ENCODE measurements at places on chromosomes 13 and 19. TPM values are rescaled to one million over a fixed set of nuclear protein-coding genes. Genes with fewer than 3 reads are reported as not detected.

- H3K27me3 ChIP-seq: peaks cover 8% of the 10 kb centered on the region
- H3K4me3 ChIP-seq: no peak overlapping the region
- H3K27ac ChIP-seq: no peak overlapping the region
- peak; percentile 25 for DNase-seq
- H3K4me1 ChIP-seq: no peaks in the 10 kb centered on the region
- H3K36me3 ChIP-seq: no peaks in the 10 kb centered on the region
These were observed 74.2 kb downstream of the SPACA7 start for GRCh38 chr13:112450118-112450903.

- no peaks in the 10 kb centered on the region for H3K27me3 ChIP-seq
- no peak for DNase-seq
- no peaks in the 10 kb centered on the region for H3K4me1 ChIP-seq
- H3K4me3 ChIP-seq: no peak overlapping the region
These were observed 478 bp downstream of the CLC start for GRCh38 chr19:39737351-39737750.

DNA sequence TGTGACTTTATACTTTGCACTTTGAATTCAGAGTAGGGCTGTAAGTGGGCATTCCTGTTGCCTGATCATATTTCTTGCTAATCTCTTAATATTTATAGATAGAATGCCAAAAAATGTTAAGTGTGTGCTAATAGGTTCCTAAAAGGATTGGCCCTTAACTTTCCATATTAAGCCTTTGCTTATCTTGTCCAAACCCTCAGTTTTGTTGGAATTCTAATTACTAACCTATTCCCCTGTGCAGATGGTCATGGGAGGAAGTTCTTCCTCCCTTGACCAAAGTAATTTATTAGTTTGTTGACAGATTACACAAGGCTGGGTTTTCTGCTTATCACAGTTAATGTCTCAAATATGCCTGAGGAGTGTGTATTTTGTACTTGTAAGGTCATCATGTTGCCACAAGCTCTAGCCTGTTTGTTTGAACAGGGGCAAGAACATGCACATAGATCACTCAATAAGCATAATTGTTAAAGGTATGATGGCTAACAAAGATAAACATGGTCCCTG is 541.1 kb upstream of the SPRY2 start:
- H3K27me3 ChIP-seq: no peaks in the 10 kb centered on the region
- no peak overlapping the region for H3K27ac ChIP-seq
- H3K4me3 ChIP-seq: no peak overlapping the region
- H3K36me3 ChIP-seq: no peaks in the 10 kb centered on the region
- DNase-seq: no peak

GRCh38 chr13:75620020-75620419 is 16.1 kb upstream of the LMO7 start:
- H3K36me3 ChIP-seq: no peaks in the 10 kb centered on the region
- H3K4me1 ChIP-seq: no peaks in the 10 kb centered on the region
- H3K27ac ChIP-seq: no peak overlapping the region
- no peak for DNase-seq
- no peak overlapping the region for H3K4me3 ChIP-seq
- H3K27me3 ChIP-seq: no peaks in the 10 kb centered on the region

GRCh38 chr13:83876546-83876945 is 5.7 kb downstream of the SLITRK1 start:
- no peaks in the 10 kb centered on the region for H3K4me1 ChIP-seq
- no peaks in the 10 kb centered on the region for H3K36me3 ChIP-seq
- H3K4me3 ChIP-seq: no peak overlapping the region
- DNase-seq: no peak
- no peaks in the 10 kb centered on the region for H3K27me3 ChIP-seq

DNA sequence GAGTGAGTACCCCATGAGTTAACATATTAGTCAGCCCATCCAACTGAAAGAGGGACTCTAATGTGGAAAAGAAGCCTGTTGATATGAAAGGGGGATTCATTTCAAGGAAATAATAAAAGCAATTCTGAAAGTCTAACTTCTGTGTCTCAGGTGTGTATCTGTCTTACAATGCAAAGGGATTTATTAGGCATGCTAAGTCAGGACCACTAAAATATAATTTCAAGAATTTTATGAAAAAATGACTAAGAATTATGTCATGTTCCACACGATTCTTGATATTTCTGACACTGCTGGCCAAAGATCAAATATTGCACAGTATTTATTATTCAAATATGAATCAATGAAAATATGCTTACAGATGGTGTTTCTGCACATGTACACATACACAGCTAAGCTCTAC is 130.8 kb downstream of the KLF12 start:
- DNase-seq: no peak
- H3K4me1 ChIP-seq: peaks cover 28% of the 10 kb centered on the region
- H3K4me3 ChIP-seq: no peak overlapping the region
- no peaks in the 10 kb centered on the region for H3K36me3 ChIP-seq

PABPC3 gene
- total RNA-seq: 0.09 TPM

KLK14 gene
- total RNA-seq: not detected

DNA sequence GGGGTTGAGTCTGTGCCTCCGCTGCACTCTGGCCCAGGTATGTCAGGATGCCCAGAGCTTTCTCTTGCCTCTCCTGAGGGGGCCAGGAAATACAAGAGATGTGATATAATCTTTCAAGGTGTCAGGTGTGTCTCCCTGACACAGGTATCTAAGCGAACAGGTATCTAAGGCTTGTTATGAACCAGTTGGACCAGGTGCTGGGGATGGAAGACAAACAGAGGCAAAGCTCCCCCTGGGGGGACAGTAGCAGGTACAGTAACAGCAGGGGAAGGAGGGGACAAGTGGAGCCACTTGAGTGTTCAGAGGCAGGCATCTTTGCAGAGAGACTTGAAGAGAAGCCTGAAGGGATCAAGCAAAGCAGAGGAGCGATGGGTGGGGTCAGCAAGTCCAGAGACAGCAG is 2.6 kb downstream of the LENG1 start:
- H3K27ac ChIP-seq: no peak overlapping the region
- no peak overlapping the region for H3K4me3 ChIP-seq
- no peaks in the 10 kb centered on the region for H3K27me3 ChIP-seq
- peaks cover 64% of the 10 kb centered on the region for H3K36me3 ChIP-seq

C19orf67 gene
- not detected for total RNA-seq

PPP1R12C gene
- total RNA-seq: 24.8 TPM

- peaks cover 8% of the 10 kb centered on the region for H3K4me1 ChIP-seq
- H3K36me3 ChIP-seq: peaks cover 8% of the 10 kb centered on the region
- no peak for DNase-seq
- peaks cover 38% of the 10 kb centered on the region for H3K27me3 ChIP-seq
- H3K4me3 ChIP-seq: no peak overlapping the region
These were observed 327 bp downstream of the PTGER1 start for GRCh38 chr19:14474827-14475226.

TM9SF2 gene
- 30.6 TPM for total RNA-seq

TICAM1 gene
- 17.0 TPM for total RNA-seq

- no peak for DNase-seq
- peaks cover 16% of the 10 kb centered on the region for H3K4me1 ChIP-seq
- peaks cover 6% of the 10 kb centered on the region for H3K36me3 ChIP-seq
- no peak overlapping the region for H3K27ac ChIP-seq
These were observed 16.1 kb downstream of the USPL1 start for GRCh38 chr13:30633861-30634260.

- DNase-seq: peak; percentile 67
- no peaks in the 10 kb centered on the region for H3K27me3 ChIP-seq
- peak overlapping the region; percentile 21 for H3K27ac ChIP-seq
These were observed 112.3 kb downstream of the GADD45B start for GRCh38 chr19:2588081-2588777.

Measured in psoas muscle (tissue), 8 donors.